Liver (tissue), 10 donors: ENCODE measurements at places on chromosomes 1 and 21. TPM values are rescaled to one million over a fixed set of nuclear protein-coding genes. Genes with fewer than 3 reads are reported as not detected.

Gene C1orf226
- polyA plus RNA-seq = 16.9 TPM

Gene NTNG1
- polyA plus RNA-seq = not detected

Gene RORC
- polyA plus RNA-seq = 15.4 TPM

Gene RAB7B
- polyA plus RNA-seq = 0.20 TPM

Gene HAO2
- polyA plus RNA-seq = 236 TPM

Gene OPRD1
- 0.01 TPM for polyA plus RNA-seq

Gene FCRL3
- 0.72 TPM for polyA plus RNA-seq

Gene RHBDL2
- 0.28 TPM for polyA plus RNA-seq

Gene NLRP3
- polyA plus RNA-seq = 0.39 TPM

Gene NPR1
- 2.8 TPM for polyA plus RNA-seq

Gene ALX3
- not detected for polyA plus RNA-seq

Gene LIN9
- 0.50 TPM for polyA plus RNA-seq

Gene ATP5PB
- 257 TPM for polyA plus RNA-seq

Gene GCLM
- polyA plus RNA-seq = 14.2 TPM

Gene OR2T5
- polyA plus RNA-seq = not detected

Gene UMODL1
- polyA plus RNA-seq = not detected

Gene ADCY10
- 2.2 TPM for polyA plus RNA-seq

Gene DCST1
- not detected for polyA plus RNA-seq

Gene KCNN3
- 0.68 TPM for polyA plus RNA-seq

Gene MROH7
- 0.64 TPM for polyA plus RNA-seq

Gene SLC26A9
- polyA plus RNA-seq = not detected

Gene BTBD19
- polyA plus RNA-seq = 2.5 TPM

Gene ANKRD34A
- polyA plus RNA-seq = 0.13 TPM

Gene OPTC
- polyA plus RNA-seq = not detected

Gene TRIM67
- polyA plus RNA-seq = not detected
